ENCODE measurements at places on chromosomes 3 and 15.

GRCh38 chr3:59803268-59803667 lies 753.4 kb upstream of the CFAP20DC start:
- no peak for DNase-seq

- DNase-seq: no peak
Observed at GRCh38 chr3:87227835-87228144, 681 bp downstream of the CHMP2B start.

GRCh38 chr3:37963016-37963415 lies 27.6 kb upstream of the VILL start:
- DNase-seq: no peak

DNA sequence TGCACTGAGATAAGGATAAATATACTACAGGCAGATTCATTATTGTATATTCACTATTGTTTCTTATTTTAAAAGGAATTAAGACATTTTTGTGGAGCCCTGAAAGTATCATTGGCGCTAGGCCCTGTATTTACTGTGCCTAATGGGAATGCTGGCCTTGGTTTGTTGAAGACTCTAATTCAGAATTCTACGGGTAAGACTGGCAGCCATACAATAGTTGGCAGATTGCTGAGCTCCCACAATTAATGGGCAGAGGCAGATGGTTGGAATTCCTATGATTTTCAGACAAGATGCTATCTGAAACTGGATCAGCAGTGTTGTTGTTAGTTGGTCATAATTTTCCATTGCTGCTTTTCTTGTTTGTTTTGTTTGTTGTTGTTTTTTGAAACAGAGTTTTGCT lies 14.7 kb downstream of the PGBD4 start:
- DNase-seq: no peak

DNA sequence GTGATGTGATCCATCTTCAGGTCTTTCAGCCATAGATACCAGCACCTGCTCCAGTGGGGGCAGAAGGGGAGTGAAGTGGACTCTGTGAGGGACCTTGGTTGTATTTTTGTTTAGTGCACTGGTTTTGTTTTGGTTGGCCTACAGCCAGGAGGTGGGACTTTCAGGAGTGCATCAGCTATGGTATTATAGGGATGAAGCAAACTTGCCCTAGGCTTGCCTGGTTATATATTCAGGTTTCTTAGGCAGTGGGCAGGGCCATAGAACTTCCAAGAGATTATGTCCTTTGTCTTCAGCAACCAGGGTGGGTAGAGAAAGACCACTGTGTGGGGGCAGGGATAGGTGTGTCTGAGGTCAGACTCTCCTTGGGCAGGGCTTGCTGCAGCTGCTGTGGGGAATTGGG lies 337.3 kb upstream of the SGO1 start:
- DNase-seq: no peak

- DNase-seq: no peak
Observed at GRCh38 chr3:59542276-59542675, 492.5 kb upstream of the CFAP20DC start.

DNA sequence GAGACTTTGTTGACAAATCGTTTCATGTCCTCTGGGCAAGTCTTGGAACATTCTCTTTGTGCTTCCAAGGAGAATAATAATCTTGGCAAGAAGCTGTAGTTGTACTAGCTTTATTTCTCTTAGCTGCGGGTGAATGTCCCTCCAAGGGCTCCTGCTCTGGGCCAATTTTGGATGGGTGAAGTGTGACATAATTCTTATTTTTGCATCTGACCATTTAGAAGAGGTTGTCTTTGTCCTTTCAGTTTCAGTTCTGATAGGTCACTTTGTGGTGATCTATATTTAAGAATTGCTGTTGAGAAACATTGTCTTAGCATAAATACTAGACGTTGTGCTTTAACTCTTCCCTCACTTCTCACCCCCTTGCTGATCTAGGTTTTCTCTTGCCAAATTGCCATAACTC lies 164.8 kb upstream of the RORA start:
- no peak for DNase-seq

- no peak for DNase-seq
Observed at GRCh38 chr3:167656821-167657220, 3.1 kb upstream of the WDR49 start.

- no peak for DNase-seq
Observed at GRCh38 chr3:73697020-73697419, 72.3 kb upstream of the PDZRN3 start.

- DNase-seq: no peak
Observed at GRCh38 chr3:181976526-181976925, 264.8 kb downstream of the SOX2 start.
